ENCODE measurements at places on chromosomes 3 and 15.

DNA sequence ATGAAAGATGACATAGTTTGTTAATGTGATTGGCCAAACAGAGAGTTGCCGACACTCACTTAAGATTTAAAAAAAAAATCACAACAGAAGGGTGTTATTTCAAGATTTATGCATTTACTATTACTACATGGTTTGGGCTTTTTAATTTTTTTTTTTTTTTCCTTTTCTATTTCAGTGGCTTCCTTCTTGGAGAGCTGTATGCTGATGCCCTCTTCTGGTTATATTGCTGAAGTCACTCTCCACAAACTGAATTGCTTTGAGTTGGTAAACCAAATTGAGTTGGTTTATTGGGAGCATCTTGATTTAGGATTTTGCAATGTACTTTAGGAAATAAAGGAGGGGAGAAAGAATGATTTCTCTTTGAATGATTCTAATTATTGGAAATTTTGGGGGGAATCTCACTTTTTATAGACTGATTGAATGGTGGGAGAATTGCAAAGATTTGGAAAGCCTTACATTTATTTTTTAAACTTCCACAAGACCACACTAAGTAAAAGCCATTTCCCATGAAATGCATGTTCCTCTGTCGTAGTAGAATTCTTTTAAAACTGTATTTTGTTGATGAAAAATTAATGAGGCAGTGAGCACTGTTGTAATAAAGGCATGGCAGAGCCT, 186.6 kb upstream of the FEZF2 start:
- no peak for DNase-seq

DNA sequence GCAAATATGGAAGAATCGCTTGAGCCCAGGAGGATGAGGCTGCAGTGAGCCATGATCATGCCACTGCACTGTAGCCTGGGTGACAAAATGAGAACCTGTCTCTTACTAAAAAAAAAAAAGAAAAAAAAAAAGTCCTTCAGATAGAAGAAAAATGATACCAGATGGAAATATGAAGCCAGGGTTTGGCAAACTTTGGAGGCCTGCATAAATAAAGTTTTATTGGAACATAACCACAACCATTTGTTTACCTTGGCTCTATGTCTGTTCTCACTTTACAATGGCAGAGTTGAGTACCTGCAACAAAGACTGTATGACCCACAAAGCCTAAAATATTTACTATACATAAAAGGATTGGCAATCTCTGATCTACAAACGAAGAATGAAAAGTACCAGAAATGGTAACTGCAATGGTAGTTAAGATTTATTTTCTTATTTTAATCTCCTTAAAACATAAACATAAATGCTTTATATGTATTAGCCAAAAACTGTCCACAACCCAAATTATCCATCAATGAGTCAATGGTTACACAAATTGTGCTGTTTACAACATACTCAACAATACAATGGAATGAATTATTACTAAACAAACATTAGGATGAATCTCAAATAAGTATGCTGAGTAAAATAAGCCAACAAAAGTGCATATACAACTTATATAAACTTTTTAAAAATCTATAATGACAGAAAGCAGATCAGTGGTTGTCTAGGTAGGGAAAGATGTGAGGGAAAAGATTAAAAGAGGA, 41.8 kb downstream of the GOLGB1 start:
- DNase-seq, result no peak

DNA sequence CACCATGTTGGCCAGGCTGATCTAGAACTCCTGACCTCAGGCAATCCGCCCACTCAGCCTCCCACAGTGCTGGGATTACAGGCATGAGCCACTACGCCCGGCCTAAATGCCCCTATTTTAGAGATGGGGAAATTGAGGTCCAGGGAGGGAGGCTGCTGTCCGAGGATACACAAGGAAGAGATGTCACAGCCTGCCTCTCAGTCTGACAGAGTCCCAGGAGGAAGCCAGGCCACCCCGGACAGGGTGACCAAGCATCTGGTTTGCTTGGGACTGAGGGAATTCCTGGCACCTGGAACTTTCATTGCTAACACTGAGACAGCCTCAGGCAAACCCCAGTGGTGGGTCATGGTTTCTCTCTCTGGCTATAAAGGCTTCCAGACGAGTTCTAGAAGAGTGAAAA, 30.6 kb upstream of the ADAMTS7 start:
- no peak for DNase-seq

- no peak for DNase-seq
These were observed 25.4 kb downstream of the ALS2CL start for GRCh38 chr3:46668116-46668515.

GRCh38 chr3:38122712-38123290, 14.1 kb downstream of the ACAA1 start:
- DNase-seq, result no peak

- no peak for DNase-seq
These were observed at the start of gene CMTM7 for GRCh38 chr3:32391643-32392535. Gene CMTM7, plus strand, starts transcription at chr3:32391853. Its CDS starts 54 bp downstream, at chr3:32391907.

GRCh38 chr15:59457103-59457502, 19.1 kb downstream of the FAM81A start:
- no peak for DNase-seq

- DNase-seq, result no peak
These were observed 493.5 kb downstream of the FHIT start for GRCh38 chr3:60757724-60758123.

GRCh38 chr3:82133070-82133606, 371.7 kb upstream of the GBE1 start:
- no peak for DNase-seq

DNA sequence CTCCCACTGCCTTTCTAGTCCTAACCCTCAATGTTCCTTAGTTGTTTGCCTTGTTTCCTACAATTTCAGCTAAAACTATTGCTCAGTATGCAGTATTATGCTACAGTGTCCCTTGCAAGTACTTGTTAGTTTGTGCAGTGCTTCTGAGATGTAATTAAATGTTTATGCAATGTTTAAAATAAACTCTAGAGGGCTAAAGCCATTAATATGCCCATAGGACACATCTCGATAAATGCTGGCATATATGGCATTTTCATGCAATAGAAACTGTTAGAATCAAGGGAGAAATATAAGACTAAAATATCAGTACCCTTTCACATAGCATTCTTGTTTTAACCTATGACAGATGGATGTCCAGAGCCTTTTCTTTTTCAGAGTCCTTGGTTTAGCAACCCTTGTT, 59.8 kb upstream of the ACKR4 start:
- DNase-seq, result no peak

DNA sequence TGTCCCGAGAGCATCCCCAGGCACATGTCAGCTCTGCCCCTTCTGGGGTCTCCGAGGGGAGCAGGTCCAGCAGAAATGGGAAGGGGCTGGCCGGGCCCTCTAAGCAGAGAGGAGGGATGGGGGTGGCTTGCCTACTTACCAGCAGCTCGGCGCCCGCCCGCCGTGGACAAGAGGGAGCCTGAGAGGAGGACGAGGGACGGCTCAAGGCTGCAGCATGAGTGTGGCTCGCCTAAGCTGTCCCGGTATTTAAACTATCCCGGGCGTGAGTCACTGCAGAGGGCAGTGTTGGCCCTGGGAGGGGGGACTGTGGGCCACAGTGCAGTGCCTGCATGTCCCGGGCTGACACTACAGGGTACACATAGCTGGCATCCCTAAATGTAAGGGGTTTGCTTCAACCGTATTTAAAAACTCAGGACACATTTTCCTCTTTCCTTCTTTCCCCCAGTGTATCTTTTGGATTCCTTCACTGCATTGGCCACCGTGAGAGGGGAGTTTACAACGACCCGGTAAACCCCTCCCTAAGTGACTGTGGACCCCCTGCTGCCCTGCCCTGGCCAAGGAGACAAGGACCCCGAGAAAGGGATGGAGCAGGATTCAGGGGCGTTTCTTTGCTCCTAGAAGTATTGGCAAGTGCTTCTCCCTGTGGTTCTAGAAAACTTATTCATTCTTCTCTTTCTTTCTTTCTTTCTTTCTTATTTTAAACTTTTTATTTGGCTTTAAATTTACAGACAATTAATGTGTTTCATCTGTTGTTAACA, at the start of gene LRRC15:
Gene LRRC15, minus strand, starts transcription at position 222 of the 758 bp plus-strand sequence. CDS start 8,700 bp downstream, outside the sequence.
- no peak for DNase-seq

DNA sequence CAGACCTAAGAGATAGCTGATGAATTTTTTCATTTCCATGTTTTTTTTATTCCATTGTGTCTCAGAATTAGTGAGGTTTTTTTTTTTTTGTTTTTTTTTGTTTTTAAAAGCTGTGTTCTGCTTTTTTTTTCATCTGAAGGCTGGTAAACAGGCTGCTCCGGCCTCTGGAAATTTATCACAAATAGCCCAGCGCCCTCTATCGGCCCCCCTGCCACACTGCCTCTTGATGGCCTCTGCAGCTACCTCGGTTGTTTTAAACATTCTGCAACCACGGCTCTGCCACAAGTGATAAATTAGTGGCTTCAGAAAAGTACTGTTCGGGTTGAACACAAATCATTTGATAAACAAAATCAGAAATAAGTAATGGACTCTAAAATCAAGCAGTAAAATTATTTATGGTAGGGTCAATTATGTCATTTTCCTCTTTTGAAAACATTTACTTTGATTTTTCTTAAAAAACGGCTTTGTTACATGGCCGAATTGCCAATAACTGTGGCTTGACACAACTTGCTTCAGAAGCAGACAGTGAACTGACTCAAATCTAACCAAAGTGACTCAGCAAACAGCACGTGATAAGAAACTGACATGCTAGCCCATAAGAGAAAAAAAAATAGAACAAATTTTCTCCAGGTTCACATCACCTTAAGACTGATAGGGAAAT, 87.8 kb downstream of the RSL24D1 start:
- peak; percentile 27 for DNase-seq

DNA sequence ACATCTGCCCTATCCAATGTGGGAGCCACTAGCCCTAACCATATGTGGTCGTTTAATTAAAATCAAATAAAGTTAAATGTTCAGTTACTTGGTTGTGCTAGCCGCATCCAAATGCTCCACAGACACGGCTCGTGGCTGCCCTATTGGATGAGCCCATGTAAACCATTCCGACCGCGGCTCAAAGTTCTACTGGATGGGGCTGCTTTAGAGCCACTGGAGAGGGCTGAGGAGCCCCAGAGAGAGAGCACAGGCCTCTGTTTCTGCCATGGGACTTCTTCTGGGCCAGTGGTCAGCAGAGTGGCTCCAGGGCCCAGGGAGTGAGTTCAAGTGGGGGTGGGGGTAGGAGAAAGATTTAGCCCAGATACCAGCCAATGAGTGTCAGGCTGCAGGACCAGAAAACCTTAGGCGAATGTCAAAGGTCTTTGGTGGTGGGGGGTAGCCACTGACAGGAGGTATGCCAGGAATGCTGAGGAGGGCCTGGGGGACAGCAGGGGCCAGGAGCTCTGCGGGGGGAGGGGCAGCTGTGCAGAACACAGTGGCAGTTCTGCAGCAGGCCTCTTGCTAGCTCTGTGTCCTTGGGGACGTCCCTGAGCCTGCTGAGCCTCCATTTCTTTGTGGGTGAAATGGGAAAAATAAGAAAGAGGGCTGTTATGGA, 30.1 kb downstream of the SPSB4 start:
- no peak for DNase-seq

DNA sequence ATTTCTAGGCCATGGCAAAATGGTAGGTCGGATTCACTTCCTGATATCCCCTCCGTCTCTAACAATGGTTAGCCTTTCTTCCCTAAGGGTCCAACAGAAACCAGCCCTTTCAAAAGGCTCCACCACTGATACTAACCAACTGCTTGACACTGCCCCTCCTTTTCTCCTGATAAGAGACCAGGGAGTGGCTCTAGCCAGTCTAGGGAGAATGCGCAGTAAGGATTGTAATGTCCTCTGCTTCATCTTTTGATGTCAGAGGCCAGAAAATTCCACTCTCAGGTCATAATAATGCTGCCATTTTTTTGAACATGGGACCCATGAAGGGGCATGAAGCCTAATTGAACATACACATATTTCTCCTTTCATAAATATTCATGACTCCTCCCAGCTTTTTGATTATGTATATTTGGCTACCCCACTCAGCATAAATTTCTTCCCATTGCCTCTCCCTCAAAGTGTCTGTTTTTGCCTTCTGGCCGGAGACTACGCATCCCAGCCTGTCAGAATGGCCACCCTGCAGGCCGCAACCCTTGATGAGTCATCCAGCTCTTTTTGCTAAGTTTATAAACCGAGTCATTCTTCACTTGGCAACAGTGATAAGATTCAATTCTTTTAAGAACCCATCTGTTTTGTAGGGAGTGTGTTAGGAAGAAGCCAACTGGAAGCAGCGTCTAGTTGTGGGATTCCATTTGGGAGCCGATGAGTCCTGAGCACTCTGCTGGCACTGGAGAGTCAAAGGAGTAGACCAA, 189.0 kb upstream of the MCTP2 start:
- no peak for DNase-seq

DNA sequence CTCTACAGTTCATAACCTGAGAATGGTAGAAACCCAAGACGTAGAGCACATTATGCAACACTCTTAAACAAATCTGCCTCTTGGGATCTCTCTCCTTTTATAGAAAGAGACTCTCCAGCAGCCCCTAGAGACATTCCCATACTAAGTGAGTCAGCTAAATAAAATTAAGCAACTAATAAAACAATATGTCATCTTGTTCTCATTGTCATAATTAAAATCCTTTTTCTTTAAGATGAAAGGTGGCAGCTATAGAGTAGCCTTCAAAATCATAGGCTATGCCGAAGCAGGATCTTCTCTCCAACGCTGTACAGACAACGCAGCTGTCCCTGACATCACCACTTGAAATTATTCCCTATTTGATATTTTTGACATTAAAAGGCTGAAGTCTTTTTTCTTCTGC, 790.0 kb downstream of the FHIT start:
- DNase-seq, result no peak

- no peak for DNase-seq
These were observed 64.4 kb downstream of the GAP43 start for GRCh38 chr3:115687721-115688120.

DNA sequence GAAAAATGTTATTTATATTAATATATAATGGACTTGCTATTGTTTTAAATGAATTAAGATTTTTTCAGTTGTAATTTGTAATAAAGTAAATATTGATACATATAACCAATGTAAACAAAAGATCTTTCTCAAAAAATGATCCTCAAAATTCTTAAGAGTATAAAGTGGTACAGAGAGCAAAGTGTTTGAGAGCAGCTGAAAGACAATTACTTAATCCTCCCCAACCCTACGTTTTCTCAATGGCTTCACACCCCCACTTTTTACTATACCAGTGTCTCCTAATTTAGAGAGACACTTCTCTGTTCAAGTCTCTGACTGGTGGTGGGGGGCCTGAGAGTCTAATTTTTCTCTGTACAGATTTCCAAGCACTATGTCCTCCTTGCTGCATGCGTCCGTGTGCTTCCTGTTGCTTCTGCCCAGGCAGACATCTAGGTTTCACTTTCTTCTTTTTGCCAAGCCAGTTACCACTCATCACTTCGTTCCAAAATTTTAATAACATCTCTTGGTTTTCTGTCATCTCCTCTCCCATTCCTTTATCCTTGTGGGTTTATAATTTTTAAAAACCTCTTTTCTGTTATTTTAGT, 276.3 kb upstream of the DNAJC19 start:
- DNase-seq, result no peak
